SK-N-DZ (cell line): ENCODE measurements at places on chromosomes 7 and 10.

- DNase-seq = peak; percentile 46
Measured at GRCh38 chr7:17640730-17641377, 299.4 kb downstream of the SNX13 start.

DNA sequence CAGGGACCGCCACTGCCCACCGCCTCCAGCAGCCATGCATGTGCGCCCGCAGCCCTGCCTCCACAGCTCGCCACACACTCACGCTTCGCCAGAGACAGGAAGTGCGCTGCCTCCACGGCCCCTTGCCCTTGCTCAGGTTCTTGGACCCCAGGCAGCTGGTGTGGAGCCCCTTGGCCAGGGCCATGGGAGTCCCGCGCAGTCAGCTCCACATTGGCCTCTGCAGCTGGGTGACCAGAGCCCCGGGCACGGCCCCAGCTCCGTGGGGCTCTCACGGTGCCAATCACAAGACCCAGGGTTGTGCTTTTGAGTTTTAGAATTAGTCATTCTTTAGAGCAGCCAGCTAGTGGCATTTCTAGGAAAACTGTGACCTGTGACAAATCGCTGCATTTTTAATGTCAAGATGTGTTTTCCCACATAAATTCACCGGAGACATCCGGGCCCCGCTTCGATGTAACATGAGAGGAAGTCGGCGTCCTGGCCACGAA is 4.3 kb upstream of the UTF1 start:
- DNase-seq = no peak

- DNase-seq = no peak
Measured at GRCh38 chr7:129550693-129551360, 48.5 kb downstream of the SMKR1 start.

GRCh38 chr7:28409716-28410627 is 2.3 kb upstream of the CREB5 start:
- DNase-seq = peak; percentile 17

GRCh38 chr7:44434201-44434600 is 56.3 kb downstream of the NUDCD3 start:
- DNase-seq = no peak

DNA sequence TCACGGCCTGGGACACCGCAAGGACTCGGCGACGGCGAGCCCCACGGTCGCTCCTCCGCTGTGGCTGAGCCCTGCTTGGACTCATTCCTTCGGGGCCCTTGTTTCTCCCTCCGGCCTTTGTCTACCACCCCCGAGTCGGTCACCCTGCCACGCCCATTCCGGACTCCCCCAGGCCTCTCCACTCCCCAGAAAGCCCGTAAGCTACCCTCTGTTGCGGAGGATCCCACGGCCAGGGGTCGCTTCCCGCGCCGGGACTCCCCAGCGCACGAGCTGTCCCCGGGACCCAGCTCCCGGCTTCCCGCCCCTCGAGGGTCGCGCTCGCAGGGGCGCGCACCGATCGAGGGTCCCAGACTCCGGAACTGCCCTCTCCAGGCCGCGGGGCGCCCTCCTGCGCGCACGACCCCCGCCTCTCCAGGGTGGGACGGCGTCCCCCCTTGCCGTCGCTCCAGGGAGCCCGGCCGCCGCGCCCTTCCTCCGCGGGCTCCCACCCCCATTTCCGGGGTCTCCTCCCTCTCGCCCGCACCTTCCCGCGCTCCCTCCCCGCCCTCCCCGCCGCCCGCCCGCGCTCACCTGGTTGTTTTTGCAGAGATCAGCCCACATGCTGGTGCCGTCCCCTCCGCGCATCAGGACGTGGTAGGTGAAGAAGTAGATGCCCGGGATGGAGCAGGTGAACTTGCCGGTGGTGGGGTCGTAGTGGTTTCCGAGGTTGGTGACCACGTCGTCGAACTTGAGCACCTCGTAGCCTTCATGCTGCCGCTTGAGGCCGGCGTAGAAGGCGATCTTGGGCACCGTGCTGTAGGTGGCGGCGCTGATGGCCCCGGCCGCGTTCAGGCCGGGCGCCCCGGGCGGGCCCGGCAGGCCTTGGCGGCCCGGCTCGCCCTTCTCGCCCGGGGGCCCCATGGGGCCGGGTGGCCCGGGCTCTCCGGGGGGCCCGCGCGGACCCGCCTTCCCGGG is 1.5 kb downstream of the C1QL3 start:
- DNase-seq = no peak

GRCh38 chr7:135601182-135601581 is 43.5 kb downstream of the NUP205 start:
- DNase-seq = no peak

DNA sequence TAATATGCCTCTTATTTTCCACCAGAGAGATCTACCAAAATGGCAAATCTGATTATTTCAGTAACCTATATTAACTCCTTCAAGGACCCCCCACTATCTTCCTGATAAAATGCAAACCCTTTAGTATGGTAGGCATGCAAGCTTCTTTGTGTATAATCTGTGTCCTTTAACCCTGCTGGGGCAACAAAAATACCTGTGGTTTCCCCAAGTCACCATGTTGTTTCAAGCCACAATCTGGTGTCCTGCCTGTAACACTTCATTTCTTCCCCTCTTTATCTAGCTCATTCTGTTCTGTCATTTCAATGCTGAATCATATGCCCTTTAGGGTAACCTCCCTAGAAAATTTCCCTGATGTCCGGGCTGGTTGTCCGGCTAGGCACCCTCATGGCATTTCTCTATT is 5.3 kb downstream of the CALCR start:
- DNase-seq = no peak

GRCh38 chr7:136687693-136688322 is 180.6 kb upstream of the CHRM2 start:
- peak; percentile 41 for DNase-seq

DNA sequence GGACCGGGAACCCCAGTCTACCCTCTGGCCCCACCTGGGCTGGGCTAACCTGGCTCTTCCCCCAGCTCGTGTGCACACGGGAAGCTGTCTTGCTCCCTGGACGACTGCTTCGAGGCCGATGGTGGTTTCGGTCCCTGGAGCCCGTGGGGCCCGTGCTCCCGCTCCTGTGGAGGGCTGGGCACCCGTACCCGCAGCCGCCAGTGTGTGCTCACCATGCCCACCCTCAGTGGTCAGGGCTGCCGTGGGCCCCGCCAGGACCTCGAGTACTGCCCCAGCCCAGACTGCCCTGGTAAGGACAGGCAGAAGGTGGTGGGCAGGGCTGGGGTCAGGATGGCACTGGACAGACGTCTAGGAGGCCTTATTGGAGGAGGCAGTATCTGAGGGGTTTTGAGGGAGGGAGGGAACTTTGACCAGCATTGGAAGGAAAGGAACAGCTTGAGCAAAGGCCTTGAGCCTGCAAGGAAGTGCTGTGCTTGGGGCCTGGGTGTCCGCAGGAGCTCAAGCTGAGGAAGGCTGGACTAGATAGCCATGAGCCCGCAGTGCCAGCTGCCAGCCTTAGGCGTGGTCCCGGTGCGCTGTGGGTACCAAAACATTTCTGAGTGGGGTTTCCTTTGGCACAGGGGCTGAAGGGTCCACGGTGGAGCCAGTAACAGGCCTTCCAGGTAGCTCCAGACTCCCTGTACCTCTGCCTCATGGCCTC is 20.2 kb upstream of the ZNF862 start:
- no peak for DNase-seq

DNA sequence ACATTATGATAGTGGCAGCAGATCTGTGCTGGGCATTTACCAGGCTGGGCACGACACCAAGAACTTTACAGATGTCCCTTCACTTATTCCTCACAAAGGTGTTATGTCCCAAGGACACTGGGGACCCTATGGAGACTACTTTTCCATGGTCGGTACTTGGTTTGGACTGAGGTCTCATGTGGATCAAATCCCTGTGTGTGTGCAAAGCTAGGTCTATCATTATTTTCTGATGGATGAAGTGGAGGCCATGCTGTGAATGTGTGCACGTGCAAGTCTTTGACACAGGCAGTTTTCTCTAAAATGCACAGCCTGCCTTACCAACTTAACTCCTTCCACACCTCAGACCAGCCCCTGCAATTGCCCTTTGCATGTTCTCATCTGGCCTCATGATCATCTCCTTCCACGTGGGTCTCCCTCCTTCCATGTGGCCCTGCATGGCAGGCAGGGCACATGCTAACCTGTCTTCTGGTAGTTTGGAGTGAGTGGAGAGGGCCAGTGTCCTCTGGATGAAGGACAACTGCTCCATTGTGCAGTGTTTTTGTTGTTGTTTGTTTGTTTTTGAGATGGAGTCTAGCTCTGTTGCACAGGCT is 16.0 kb upstream of the ZNF273 start:
- DNase-seq = no peak

- peak; percentile 66 for DNase-seq
Measured at GRCh38 chr10:60099998-60100747, 193.8 kb upstream of the CCDC6 start.

DNA sequence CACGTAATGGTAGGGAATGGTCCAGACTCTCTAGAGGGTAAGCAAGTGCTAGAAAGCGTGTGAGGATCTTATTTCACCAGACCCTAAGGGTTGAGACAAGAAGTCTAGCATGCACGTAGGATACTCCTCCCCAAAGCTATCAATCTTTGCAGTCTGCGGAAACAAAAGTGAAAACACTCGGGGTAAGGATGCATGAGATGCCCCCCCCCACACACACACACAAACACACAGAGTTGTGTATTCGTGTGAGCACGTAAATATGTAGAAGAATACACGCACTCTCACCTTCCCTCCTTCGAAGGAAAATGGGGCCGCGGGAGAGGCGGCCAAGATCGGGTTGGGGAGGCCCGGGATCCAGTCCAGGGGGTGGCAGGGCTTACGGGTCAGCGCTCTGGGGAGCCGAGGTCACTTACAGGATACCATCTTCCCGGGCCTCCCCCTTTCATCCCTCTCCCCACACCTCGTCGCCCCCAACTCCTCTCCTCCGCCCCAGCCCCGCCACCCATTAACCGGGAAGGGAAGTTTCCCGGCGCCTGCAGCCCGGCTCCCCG is 455 bp downstream of the CUL2 start:
- DNase-seq = no peak

DNA sequence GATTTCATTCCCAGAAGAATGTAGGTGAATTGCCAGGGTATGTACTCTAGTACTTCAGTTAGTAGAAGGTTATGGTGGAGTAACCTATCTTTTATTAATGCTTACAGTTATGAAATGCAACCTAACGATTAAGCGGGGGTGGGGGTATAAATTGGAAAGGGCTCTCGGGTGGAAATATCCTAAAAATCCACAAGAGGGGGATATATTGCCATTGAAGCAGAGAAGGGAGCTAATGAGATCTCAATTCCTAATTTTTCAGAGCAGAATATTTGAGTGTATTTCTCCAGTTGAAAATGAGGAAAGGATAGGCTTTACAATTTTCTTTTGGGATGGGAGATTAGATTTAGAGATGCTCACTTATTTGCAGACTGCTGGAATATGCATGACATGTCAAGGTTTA is 90.8 kb downstream of the DNAJB9 start:
- DNase-seq = peak; percentile 35

GRCh38 chr7:55509322-55509721 is 63.0 kb downstream of the VOPP1 start:
- DNase-seq = no peak

- DNase-seq = no peak
Measured at GRCh38 chr10:5089865-5090264, 4.3 kb upstream of the AKR1C3 start.
